SJCRH30 (cell line): ENCODE measurements at places on chromosomes 6 and 20.

DNA sequence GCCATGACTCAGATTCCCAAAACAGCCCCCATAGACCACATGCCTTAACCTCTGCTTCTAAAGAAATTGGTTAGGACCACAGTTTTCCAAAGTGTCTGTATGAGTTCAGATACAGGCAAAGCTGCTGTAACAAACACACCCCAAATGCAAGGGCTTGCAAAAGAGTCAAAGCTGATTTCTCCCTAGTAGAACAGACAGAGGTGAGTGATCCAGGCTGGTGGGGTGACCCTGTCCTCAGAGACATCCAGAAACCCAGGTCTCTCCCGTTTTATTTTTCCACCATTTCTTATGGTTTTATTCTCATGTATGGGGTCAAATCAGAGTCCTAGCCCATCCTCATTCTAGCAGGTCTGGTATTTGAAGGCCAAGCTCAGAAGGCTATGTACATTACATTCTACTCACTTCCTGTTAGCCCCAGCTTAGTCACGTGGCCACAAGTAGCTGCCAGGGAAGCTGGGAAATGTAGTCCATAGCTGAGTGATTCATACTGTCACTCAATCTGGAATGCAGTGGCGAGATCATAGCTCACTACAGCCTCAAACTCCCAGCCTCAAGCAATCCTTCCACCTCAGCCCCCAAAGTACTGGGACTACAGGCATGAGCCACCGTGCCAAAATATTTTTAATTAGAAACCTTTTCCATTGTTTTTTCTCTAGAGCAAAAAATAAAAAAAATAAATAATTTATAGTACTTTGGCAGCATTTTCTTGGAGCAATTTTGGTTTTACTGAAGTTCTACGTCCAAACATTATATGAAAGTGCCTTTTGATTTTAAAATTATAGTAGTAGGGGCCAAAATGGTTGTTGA lies 175.2 kb downstream of the ZMYND8 start:
- DNase-seq, result peak; percentile 70

DNA sequence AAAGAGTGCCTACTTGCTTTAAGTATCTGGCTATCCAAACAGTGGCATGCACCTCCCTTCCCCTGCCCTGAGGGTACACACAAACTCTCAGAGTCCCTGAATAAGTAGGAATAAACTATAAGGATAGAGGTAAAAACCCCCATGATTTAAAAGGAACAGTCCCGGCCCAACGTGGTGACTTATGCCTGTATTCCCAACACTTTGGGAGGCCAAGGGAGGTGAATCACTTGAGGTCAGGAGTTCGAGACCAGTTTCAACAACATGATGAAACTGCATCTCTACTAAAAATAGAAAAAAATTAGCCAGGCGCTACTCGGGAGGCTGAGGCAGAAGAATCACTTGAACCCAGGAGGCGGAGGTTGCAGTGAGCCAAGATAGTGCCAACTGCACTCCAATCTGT lies 22.2 kb downstream of the SAMHD1 start:
- DNase-seq, result no peak

- DNase-seq, result no peak
Observed at GRCh38 chr6:48184648-48185047, 73.7 kb upstream of the PTCHD4 start.

DNA sequence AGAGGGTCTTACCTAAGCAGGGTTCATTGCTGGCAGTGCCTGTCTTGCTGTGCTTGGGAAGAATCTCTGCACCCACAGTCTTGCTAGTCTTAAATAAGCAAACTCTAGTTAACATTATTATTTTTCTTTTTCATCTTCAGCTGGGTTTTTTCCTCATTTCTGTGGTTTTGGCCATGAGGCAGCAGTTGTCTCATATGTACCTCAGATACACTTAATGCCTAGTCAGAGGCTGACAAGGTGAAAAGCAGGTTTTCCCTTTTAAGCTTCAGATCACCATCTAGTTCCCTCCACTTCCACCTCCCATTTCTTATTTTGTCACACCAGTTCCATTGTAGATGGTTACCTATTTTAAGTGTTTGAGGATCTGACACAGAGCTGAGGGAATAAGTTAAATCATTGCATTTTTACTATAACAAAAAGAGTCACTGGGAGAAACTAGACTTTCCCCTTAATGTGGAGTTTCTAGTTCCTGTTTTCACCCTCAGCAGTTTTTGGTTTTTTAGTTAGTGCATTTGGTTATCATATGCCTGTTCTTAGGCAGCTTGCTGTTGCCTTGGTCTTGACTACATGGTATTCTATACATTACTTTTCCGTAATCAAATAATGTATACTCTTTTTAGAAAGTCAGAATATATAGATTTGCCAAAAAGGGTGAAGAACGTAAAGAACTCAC lies 46.0 kb downstream of the AFDN start:
- no peak for DNase-seq

GRCh38 chr6:71502956-71503355 lies 214.3 kb downstream of the OGFRL1 start:
- DNase-seq, result no peak

DNA sequence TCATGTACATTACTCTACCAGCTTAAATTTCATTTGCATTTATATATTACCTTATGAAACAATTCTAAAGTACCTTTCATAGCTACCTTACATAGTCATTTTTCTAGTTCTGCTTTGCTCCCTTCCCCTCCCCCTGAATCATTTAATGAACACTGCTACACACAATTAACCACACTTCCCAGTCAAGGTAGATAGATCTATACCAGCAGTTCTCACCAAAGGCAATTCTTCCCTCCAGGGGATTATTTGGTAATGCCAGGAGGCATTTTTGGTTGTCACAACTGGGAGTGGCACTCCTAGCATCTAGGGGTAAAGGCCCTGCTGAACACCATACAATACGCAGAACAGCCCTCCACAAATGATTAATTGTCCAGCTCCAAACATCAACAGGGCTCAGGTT lies 143.9 kb upstream of the SHLD1 start:
- DNase-seq, result no peak

DNA sequence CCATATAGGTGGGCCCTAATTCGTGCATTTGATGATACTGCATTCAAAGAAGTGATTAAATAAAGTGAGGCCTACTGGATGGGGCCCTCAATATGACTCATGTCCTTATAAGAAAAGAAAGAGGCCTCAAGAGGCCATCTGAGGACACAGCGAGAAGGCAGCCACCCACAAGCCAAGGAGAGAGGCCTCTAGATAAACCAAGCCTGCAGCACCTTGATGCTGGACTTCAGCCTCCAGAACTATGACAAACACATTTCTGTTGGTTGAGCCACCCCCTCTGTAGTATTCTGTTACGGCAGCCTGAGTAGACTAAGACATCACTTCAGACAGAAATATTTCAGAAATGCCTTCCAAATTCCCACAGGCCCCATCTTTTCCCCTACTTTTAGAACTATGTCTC lies 82.5 kb upstream of the PLEKHG1 start:
- DNase-seq, result no peak

- no peak for DNase-seq
Observed at GRCh38 chr6:158481690-158482473, 78.0 kb upstream of the TMEM181 start.

DNA sequence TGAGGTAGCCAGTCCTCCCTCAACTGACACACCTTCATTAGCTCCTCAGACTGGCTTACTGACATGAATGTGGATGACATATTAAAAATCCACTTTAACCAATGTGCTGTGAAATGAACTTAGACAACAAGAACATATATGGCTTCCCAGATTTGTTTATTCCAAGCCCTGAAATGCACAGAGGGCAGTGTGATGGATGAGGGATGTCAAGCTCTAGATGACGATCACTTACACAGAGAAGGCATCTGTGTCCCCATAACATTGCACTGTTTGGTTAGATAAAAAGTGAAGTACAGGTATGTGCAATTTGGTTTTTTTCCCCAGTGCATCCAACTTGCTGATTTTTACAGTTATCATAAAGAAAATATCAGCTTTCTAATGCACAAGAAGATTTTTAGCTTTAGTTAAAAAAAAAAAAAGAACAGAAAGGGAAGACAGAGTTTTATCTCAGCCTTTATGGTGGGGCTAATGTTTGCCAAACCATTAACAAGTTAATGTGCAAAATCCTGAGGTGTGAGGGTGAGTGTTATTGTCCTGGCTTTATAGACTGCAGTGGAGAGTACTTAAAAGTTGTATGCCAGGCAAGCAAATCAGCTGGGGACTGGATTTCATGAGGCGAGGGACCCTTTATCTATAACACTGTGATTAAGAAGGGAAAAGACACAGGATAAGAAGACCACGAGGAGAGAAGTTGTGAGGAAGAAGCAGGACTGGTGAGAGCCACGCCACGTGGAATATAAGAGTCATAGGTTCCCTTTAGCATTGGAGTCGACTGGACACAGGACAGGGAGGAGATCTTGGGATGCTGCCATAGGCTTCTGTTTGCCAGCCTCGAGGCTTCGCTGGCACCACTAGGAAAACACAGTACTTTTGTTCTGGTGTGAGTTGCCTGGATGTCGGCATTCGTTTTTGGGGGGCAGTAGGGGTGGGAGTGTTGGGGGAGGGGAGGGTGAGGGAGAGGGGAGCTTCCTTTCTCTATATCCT lies 90.0 kb upstream of the BACH2 start:
- DNase-seq, result no peak

DNA sequence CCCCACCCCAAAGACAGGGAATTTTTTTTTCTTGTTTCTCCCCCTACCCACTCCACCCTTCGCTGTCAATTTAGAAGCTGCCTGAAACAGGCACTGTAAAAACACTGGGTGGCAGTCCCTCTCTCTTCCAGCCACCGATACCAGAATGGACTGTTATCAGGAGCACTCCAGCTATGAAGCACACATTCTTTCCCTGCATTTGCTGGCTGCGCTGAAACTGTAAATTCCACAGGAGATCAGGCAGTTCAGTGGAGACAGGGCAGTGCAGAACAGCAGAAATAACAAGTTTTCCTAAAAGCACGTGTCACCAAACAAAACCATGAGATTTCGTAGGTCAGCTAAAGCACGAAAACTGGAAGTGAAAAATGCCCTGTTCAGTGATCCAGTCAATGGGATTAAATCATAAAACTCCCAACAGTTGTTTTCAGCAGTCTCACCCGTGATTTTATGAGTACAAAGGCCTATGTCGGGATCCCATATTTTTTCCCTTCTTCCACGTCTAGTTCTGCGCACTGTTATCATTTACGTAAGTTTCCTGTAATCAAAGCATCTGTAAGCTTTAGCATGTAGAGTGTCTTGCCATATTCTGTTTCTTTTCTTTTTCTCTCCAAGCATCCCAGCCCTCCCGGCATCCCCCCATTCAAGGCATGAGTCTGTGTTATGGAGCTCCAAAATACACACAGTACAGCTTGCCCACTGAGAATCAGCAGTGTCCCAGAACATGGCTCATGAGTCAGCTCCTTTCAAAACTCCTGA lies 359.9 kb upstream of the EPHA7 start:
- DNase-seq, result peak; percentile 84

- peak; percentile 53 for DNase-seq
Observed at GRCh38 chr6:36984581-36985416, 1.2 kb downstream of the MTCH1 start.

GRCh38 chr20:59403261-59403961 lies 103.0 kb downstream of the EDN3 start:
- DNase-seq, result peak; percentile 95

DNA sequence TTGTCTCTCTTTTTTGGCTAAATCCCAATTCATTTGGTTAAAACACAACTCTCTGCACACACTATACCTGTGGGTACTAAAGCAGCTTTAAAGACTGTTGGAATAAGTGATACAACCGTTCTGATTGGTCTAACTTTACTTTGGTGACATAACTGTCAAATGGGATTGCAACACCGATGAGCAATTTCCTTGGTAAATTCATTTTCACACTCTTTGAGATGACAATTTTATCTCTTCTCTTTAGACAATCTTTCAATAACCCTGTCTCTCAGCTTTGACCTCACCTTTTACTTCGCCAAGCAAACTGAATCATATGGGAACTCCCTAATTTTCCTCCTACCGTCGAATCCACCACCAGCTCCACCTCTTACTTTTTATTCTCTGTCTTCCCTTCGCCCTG lies 60.8 kb downstream of the ECT2L start:
- DNase-seq, result no peak

DNA sequence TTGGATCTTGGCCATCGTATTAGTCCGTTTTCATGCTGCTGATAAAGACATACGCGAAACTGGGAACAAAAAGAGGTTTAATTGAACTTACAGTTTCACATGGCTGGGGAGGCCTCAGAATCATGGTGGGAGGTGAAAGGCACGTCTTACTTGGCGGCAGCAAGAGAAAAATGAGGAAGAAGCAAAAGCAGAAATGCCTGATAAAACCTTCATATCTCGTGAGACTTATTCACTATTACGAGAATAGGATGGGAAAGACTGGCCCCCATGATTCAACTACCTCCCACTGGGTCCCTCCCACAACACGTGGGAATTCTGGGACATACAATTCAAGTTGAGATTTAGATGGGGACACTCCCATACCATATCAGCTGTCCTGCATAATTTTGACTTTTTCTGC lies 20.1 kb upstream of the REPS1 start:
- DNase-seq, result no peak

GRCh38 chr20:32333181-32333987 lies 24.7 kb upstream of the ASXL1 start:
- no peak for DNase-seq

DNA sequence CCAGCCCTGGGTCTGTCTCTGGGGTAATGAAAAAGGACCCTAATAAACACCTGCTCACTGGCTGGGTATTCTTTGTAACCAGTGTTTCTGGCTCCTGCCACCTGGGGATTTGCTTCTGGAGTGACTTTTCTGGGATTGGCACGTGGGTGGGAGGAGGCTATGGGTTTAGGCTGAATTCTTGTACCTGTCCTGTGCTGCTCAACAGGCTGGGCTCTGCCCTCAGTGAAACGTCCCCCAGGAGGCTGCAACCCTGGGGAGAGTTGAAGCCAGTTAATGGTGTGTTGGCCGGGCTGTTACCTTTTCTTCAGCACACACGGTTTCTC lies 6.8 kb downstream of the NPBWR2 start:
- no peak for DNase-seq

DNA sequence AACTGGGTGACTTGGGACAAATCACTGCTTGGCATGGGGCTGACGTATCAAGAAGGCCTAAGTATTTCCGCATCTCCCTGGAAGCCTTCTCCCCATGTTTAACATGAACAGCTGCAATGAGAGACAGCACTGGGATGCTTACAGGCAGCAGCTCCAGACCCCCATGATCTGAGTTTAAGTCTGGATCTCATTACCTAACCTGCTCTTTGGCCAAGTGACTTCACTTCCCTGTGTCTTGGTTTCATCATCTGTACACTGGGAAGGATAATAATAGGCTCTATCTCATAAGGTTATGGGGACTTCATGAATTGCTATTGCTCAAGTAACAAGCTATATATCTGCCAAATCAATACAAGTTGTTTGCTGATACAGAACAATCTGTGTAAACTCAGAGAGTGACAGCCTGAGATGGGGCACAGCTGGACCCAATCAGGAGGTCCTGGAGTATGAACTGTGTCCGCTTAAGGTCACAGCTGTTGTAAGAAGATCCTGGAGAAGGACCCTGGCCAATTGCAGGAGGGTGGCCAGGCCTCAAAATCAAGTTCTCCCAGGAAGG lies 56.0 kb downstream of the TGM2 start:
- DNase-seq, result peak; percentile 97

GRCh38 chr6:30074331-30075093 lies 1.1 kb downstream of the RNF39 start:
- DNase-seq, result peak; percentile 53

- DNase-seq, result no peak
Observed at GRCh38 chr6:38649744-38650143, 10.0 kb upstream of the BTBD9 start.
